HL-60 (cell line): ENCODE measurements at places on chromosomes 13 and 19.
A peak's percentile ranks its signal among the peaks of the same experiment; 100 is the strongest.

DNA sequence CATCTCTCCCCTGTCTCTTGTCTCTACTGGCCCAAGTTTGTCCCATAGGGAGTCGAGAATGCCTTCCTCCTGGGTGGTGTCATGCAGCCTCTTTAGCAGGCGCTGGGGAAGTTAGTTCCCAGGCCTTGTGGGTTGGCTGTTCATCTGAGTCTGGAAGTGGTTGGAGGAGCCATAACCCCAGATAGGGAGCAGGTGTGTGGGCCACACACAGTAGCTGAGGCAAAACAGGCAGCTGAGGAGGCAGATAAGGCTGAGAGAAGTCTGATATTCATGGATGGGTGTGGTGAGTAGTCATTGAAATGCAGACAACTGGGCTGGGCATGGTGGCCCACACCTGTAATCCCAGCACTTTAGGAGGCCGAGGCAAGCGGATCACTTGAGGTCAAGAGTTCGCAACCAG lies 40.9 kb upstream of the KPNA3 start:
- DNase-seq: no peak

GRCh38 chr19:54650108-54650655 lies 12.6 kb upstream of the LILRB4 start:
- DNase-seq: no peak

DNA sequence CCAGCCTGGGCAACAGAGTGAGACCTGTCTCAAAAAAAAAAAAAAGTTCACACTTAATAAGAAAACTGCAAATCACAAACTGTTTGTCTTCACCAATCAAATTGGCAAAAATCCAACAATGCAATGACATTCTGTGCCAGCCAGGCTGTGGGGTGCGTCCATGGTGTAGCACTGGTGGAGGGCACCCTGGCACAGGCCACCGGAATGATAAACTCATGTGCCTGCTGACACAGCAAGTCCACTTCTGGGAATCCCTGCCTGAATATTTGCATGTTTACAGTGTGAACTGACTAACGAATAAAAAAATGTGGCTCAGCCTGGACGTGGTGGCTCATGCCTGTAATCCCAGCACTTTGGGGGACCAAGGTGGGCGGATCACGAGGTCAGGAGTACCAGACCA lies 1.6 kb upstream of the LRRC25 start:
- DNase-seq: no peak

DNA sequence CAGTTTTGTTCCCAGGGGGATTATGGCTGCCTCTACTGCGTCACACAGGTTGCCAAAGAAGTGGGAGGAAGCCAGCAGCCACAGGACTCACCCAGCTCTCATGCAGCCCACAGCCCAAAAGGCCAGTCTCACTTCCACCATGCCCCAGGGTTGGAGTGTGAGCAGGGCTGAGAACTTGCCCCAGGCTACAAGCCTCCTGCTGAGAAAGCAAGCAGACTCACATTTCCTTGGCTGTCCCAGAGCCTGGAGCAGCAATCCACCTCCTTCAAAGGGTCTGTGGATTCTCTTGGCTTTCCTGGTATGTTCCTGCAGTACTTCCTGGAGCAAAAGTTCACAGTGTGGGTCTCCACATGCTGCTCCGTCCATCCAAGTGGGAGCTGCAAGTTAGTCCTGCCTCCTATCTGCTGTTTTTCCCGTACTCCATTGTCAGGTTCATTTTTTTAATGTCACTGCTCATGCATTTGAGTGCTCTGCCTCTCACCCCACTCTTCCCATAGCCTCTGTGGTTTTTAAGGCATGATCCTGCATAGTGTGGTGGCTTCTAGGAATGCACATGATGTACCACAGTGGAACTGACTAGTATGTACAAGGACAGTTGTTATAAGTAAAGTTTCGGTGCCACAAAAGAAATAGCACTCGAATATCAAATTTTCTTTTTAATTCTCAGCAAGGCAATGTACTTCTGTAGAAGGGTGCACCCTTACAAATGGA lies 56.2 kb upstream of the ARHGEF7 start:
- DNase-seq: no peak

- no peak for DNase-seq
These were observed 80.4 kb upstream of the TEX29 start for GRCh38 chr13:111239764-111240670.

GRCh38 chr13:110246530-110246929 lies 60.4 kb downstream of the COL4A1 start:
- DNase-seq: no peak

- no peak for DNase-seq
These were observed 43.5 kb downstream of the NEK5 start for GRCh38 chr13:52085421-52085820.

DNA sequence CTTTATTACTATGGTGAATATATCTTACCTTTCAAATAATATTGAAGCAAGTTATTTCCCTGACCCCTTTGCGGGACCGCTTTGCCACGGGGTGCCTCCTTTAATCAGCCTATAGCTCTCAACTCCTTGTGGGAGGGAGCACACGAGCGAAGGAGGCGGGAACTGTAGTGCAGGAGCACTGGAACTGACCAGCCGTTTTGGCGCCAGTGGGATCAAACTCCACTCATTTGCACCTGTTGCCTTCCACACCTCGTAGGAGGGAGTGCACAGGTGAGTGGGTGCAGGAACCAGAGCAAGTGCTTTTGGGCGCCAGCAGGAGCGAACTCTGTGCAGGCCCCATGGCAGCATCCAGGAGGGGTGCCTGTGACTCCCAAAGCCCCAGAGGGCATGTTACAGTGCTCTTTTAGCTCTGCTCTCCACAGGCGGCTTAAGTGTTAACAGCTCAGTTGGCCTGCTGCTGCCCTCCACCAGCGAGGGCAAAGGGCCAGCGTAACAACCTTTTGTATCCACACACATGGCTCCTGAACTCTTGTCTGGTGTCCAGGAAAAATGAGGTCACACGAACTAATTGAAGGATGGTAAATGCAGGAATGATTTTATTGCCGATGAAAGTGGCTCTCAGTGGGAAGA lies 206.9 kb downstream of the GGACT start:
- no peak for DNase-seq

GRCh38 chr19:58325311-58326022 lies 1.3 kb upstream of the ZSCAN22 start:
- no peak for DNase-seq

GRCh38 chr13:113903912-113904311 lies 40.0 kb upstream of the GAS6 start:
- DNase-seq: no peak

DNA sequence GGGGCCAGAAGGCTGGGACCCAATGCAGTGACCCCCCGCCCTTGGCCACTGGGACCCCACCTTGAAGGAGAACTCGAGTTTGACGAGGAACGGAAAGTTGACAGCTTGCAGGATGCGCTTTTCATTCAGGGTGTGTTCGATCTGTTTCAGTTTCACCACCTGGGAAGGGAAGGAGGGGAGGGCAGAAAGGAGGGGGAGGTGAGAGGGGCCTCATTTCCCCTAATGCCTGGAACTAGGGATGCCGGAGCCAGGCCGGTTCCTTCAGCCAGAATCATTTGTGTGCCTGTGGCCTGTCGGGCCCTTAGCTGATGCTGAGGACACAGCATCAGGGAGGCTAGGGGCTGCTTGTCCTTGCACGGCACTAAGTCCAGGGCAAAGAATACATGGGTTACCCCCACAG lies 12.2 kb upstream of the SAMD1 start:
- DNase-seq: no peak

- no peak for DNase-seq
These were observed 343.6 kb downstream of the SLITRK1 start for GRCh38 chr13:83538636-83539035.

- DNase-seq: no peak
These were observed 17.7 kb downstream of the LSM14A start for GRCh38 chr19:34189917-34190425.

DNA sequence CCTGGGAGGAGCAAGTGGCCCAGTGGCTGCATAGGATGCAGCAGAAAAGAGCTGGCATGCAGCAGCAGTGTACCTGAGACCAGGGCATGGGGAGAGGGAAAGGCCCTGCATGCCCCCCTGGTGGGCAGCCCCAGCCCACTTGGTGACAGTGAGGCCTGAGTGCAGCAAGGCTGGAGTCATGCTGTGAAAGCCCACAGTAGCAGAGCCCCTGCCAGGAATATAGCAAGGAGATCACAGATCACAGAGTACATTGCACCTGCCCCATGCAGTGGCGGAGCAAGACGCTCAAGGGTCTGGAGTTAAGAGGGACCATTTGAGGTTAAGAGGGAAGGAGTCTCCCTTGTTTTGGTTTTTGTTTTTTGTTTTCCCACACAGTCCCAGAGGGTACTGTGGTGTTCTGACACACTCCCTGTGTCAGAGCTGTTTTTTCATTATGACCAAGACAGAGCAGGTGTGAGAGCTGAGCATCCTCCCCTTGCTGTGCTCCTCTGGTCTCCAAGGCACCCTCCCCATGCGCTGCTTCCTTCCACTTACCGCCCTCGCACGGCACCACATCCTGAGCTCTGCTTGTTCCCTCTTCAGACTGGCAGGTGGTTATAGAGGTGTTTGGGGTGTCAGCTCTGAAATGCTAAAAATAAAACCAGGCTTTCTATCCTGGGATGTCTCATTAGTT lies 85.0 kb upstream of the UBL3 start:
- peak; percentile 70 for DNase-seq

DNA sequence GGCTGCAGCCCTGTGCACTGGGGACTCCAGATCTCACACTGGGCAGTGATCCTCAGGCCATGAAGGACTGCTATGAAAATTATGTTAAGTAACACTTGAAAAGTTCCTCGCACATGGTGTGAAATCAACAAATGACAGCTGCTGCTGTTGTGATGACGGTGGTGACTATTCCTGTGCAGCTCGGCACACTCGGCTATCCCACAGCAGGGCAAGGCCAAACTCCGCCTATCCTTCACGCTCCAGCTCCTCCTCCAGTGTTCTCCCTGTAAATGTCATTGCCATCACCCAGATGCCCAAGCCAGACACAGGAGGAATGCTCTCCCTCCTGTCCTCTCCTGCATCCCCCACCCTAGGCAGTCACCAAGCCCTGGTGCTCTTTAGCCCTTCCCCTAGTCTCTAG lies 31.3 kb downstream of the GRIK5 start:
- no peak for DNase-seq
